Fibroblast of skin of right quadriceps (primary cell): ENCODE measurements at places on chromosomes 5 and 9.
A peak's percentile ranks its signal among the peaks of the same experiment; 100 is the strongest.

- no peak for DNase-seq
Observed at GRCh38 chr9:123959787-123960186, 29.9 kb upstream of the DENND1A start.

DNA sequence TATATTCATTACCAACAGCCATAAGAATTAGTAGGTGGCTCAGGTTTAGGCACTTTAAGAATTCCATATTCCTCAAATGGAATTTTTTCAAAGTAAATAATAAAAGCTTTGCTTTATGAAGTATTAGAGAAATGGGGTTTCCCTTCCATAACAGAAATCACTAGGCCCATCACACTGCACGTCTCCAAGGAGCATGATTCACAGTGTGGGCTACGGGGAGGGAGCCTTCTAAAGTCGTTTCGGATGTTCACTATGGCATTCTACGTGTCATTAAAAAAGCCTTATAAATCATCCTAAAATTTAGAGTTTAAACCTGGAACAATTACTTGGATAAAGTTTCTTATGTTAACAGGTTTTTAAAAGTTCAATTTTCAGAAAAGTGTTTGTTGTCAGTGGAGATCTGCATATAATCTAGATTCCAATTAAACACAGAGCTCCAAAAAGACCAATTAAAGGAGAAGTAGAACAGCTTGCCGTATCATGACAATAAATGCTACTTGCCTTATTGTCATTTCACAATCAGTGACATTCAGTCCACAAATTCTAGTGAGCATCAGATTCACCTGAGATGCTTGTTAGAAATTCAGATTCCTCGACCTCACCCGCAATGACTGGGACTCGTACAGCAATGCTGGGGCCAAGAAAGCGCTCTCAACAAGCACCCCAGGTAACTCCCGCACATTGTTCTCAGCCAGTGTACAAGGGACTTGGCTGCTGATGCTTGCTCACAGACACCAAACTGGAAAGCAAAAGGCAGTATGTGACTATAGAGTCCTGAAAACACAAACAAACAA, 115.7 kb downstream of the NFIB start:
- DNase-seq = peak; percentile 50

DNA sequence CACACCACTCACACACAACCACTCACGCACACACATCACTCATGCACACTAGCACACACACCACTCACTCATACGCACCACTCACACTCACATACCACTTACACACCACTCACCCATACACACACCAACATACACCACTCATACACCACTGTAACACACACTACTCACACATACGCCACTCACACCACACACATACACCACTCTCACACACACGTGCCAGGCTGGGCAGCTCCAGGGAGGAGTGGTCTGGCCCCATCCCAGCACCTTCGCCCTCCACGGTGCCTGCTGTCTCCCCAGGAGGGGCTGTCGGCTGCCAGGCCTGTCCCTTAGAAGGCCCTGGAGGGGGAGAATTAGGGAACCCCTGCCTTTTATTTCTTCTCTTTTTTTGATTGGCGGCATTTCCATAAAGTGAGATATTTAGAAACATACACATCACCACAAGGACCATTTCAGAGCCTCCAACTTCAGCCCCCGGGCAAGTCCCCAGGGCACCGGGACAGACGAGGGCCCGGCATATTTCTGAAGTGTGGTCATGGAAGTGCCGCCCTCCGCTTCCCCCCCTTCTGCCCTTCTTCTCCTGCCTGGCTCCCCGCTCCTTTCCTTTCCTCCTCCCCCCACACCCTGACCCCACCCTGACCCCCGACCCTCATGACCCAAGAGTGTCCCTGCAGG, 6.3 kb upstream of the ASB6 start:
- DNase-seq = peak; percentile 40

DNA sequence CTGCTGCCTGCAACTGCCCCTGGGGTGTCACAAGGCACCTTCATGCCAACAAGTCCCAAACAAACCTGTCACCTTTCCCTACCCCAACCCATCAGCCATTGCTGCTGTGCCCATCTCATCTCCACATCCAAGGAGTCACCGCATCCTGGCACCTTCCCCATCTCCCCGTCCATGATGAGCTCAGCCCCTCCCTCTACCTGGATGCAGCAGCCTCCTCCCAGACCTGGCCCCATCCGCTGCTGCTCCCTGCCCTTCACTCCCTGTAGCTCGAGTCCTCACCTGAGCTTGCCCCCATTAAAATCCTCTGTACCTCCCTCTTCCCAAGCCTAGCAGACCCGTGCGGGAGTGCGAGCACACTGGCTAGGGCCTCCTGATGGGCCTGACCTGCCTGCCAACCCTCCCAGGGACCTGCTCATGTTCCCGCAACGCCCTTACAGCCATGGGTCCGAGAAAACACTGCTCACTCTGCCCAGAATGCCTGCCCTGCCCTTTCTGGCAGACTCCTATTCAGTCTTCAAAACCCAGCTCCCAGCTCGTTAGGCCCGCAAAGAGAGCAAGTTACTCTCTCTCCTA, 110.6 kb downstream of the ADAMTS2 start:
- no peak for DNase-seq

GRCh38 chr5:166433679-166434078, 1857.8 kb upstream of the WWC1 start:
- DNase-seq = no peak

- no peak for DNase-seq
Observed at GRCh38 chr9:20117482-20117881, 328.6 kb upstream of the SLC24A2 start.

- DNase-seq = no peak
Observed at GRCh38 chr5:68922172-68922987, 171.4 kb upstream of the SLC30A5 start.

DNA sequence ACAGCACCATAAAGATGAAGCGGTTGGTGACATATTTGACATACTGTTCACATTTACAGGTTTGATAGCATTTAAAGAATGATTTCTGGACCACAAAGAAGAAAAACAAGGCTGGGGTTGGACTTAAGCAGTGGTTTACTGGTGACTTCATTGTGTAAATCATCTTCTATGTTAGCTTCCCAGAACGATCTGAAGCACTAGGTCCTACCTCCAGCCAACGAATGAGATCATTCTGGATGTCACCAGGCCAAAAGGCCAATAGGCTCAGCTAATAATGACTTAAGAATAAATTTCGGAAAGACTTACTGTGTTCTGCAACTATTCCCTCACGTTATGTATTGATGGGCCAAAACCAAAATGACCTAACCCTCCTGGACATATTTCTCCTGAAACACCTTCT, 675.3 kb upstream of the CCNG1 start:
- no peak for DNase-seq

DNA sequence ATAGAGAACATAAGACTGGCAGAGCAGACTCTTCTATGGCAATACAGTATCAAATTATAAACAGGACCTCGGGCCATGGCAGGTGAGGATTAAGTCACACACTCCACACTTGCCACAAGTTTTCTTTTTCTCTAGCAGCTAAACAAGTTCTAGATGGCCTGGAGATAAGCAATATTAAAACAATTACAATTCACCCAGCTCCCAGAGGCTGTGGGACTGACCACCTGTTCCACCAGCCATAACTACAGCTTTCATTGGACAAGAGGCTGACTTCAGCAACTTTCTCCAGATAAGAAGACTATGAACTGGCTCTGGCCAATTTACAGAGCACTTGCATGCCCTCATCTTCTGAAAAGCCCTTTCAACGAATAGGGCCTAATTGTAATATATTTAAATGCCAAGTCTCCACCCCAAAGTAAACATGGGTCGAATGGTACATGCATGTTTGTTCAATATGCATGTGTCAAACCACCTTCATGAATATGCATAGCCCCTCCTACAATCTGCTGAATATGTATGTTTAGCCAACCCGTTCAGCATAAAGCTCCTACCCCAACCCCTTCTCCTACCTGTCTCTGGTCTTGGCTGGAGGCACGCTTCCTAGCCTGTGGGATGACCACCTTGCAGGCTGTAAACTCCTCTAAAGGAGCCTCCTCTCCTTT, 6.1 kb upstream of the CFAP157 start:
- DNase-seq = no peak

DNA sequence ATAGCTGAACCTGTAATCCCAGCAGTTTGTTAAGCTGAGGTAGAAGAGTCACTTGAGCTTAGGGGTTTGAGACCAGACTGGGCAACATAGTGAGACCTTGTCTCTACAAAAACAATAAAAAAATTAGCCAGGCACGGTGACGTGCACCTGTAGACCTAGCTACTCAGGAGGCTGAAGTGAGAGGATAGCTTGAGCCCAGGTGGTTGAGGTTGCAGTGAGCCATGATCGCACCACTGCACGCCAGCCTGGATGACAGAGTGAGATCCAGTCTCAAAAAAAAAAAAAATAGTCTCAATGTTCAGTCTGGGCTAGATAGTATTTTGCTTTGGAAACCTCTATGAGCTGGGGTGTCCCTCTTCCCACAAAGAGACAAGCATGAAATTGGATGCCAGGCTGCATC, 51.9 kb upstream of the IQGAP2 start:
- no peak for DNase-seq

DNA sequence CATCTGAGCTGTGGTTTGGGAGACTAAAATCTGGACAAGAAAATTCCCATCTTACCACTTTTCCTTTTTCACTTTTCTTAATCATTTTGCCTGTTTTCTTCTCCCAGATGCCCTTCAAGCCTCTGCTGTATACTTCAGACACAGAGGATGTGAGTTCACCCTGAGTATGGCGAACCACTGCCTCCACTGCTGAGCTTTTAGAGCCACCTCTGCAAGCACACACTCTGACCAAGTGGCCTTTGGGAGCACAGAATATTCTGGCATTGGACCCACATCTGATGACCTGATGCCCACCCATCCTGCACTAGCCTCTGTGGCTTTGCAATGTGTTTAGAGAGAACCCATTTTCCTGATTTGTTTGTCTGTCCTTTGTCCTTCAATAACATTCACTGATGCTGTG, 32.5 kb downstream of the TERT start:
- DNase-seq = peak; percentile 5

DNA sequence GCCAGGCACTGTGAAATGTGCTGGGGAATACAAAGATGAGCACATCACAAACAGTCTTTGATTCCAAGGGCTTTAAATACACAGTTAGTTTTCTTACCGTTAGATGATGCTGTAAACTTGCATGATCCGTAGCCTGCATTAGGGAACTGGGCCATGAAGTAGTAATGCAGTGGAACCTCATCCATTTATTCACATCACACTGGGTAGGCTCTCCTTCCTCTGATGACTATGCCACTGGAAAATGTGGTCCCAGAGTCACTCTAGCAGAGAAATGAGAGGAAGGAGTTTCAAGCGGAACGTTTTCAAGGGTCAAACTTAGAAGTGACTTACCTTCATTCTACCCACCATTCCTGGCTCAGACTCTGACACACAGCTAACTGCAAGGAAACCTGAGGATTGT, 26.4 kb downstream of the ZFAND5 start:
- DNase-seq = no peak

- DNase-seq = peak; percentile 82
Observed at GRCh38 chr5:95591490-95591901, 28.4 kb upstream of the GPR150 start.

GRCh38 chr5:93582677-93583438, at the start of gene NR2F1:
TSS of gene NR2F1 (plus strand) at chr5:93583222. CDS start at chr5:93585024, 1,802 bp downstream.
- DNase-seq = peak; percentile 69

DNA sequence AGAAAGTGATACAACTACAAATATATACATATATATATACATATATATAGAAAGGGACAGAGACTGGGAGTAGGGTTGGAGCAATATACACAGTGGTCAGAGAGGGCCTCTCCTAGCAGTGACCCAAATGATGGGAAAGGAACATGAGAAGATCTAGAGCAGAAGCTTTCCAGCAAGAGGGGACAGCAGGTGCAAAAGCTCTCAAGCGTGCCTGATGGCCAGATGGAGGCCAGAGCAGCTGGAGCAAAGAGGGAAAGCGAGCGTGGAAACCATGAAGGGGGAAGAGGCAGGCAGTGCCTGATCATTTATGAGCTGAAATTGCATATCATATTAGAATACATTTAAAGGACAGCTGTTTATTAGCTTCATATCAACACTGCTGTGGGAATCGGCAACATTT, 7.6 kb upstream of the GRPEL2 start:
- DNase-seq = no peak

DNA sequence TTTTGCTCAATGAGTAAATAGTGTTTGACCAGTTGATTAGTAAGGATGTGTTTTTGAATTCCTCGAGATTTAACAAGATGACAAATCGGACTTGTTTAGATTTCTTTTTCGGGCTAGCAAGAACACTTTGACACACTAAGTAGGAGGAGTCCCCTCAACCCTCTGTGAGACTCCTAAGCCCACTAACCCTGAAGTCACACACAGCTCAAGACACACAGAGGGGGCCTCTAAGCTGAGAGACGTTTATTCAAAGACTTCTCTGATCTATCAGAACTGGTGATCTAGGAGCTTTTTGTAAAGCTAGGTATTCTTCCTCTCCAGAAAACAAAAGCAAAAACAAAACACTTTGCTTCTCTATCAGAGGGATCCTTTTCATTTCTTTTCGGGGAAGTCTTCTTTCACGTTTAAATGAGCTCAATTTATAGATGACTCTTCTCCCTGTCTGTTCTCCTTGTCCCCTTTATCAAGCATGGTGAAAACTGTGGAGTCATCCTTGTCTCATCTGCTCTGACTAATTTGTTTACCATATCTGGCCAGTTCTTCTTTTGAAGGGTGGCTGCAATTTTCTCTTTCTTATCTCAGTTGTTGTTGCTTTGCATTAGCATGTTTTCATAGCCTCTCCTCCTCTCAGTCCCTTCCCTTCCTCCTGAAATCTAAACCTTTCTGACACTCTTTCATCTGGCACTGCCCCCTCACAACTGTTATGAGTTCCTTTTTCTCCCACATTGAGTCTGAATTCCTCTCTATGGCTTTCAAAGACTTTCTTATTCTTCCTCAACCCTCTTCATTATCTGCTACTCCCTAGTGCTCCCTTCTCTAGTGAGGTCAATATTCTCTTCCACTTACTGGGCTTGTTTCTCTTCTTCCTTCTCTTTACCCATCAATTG, 68.5 kb upstream of the RAI14 start:
- peak; percentile 75 for DNase-seq

DNA sequence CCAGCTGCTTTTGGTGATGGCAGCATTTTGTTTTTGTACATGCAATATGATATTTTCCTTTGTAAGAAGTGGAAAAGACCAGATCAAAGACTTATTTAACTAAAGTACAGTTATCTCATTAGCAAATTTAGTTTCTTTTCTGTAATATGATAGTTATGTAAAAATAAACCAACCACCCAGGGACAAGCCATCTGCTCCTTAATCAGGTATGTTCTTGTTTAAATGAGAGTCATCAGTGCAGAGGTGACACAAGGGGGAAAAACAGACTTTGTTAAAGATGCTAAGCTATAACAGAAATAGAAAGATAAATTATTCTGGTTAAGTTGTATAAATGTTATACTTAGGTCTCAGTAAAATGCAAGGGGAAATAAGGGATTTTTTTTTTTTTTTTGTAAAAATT, 805.7 kb upstream of the SEMA6A start:
- no peak for DNase-seq

GRCh38 chr9:127684576-127684975, 22.2 kb upstream of the CFAP157 start:
- peak; percentile 37 for DNase-seq

GRCh38 chr5:935510-936084, 42.9 kb downstream of the TRIP13 start:
- no peak for DNase-seq

- no peak for DNase-seq
Observed at GRCh38 chr9:20395651-20396050, 226.6 kb downstream of the MLLT3 start.
